Activated naive CD8-positive, alpha-beta T cell treated with anti-CD3 and anti-CD28 coated beads, Interleukin-2, amount 50 U/mL, for 24 hours (primary cell): ENCODE measurements at places on chromosomes 11 and 22.

DNA sequence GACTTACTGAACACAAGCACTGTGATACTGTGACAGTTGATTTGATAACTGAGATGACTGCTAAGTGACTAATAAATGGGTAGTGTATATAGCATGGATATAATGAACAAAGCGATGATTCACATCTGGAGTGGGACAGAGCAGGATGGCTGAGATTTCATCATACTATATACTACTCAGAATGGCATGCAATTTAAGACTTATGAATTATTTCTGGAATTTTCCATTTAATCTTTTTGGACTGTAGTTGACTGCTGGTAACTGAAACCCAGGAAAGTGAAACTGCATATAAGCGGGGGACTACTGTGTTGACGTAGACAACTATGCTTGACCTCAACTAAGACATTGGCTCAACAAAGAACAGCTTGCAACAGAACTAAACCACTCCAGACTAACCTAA is 20.0 kb upstream of the NUCB2 start:
- no peak for DNase-seq

GRCh38 chr11:70574725-70575347 is 176.5 kb downstream of the CTTN start:
- no peak for DNase-seq

DNA sequence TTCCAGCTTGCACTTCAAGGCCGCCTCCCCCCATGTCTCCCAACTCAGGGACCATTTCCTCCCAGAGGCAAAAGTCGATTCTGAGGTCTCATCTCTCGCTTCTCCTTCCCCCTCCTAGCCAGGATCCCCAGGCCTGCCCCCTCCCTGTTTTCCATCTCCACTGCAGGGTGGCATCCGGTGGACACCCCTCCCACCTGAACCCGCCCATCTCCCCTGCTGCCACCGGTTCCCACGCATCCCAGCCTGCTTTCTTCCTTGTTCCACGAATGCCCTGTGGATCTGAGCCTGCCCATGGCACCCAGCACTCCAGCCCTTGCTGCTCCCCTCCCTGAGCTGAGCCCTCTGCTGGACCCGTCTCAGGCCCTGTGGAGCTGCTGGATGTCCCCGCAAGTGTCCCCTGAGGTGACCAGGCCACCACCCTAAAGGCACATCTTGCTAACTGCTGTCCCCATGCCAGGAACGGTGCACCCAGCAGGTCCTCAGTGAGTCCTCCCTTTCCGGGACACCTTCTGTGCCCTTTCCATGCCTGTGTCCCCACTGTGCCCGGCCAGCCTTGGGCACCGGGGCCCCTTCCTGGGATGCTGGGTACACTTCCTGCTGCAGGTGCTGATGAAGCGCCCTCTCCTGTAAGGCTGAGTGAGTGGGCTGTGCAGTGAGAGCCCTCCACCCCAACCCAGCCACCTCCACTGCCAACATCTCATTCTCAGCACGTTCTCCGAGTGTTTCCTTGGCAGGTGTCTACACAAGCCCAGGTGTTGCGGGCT is 936 bp downstream of the IL17REL start:
- no peak for DNase-seq

- no peak for DNase-seq
Observed at GRCh38 chr11:124277804-124278203, 21.6 kb downstream of the OR8G5 start.

DNA sequence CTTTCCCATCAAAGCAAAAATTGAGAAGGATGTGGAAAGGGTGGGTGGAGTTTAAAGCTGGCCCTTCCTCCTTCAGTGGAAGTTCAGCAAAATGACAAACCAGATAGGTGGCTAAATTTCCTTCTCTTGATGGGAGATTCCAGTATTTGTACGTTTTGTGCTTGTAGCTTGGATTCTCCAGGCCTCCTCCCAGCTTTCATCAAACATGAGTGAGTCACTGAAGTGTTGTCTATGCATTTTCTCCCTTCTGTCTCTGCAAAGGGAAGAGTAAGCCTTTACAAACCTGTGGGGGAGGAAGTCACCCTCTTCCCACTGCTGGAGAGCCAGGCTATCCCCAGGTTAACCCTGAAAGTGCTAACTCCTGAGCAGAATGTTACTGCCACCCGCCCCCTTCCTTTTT is 6.4 kb downstream of the MARK2 start:
- no peak for DNase-seq

- DNase-seq: no peak
Observed at GRCh38 chr11:27391331-27392015, 28.5 kb upstream of the CCDC34 start.

DNA sequence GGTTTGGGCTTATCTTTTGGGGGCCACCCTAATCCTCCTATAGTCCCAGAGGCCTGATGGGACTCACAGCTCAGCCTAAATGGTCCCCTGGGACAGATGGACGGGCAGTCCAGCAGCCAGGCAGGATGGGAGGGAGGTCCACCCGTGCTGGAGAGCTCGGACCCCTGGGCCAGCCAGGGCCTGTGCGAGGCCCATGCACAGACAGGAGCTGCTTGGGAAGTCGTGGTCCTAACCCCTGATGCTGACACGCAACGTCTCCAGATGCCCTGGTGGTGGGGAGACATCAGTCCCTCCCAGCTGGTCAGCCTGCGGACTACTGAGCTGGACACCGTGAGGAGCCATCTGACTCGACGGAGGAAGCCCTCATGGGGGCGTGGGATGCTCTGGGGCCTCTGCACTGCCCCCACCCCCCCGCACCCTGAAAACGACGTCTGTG is 31.2 kb upstream of the MUC5AC start:
- DNase-seq: no peak

DNA sequence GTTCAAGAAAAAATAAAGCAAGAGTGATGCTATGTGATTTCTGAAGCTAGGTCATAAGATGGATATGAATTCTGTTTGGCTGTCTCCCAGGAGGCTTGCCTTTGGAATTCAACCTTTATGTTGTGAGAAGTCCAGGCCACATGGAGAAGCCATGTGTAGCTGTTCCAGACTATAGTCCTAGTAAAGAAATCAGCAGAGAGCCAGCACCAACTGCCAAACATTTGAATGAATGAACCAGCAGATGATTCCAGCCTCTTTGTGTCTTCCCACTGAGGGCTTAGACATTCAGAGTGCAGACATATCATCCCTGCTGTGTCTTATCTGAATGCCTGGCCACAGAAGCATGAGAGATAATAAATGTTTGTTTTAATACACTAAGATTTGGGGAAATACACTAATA is 1150.6 kb downstream of the DLG2 start:
- no peak for DNase-seq

- no peak for DNase-seq
Observed at GRCh38 chr11:20137637-20138036, 22.6 kb downstream of the DBX1 start.

- no peak for DNase-seq
Observed at GRCh38 chr11:76444065-76444383, 794 bp upstream of the EMSY start.

- no peak for DNase-seq
Observed at GRCh38 chr11:58771458-58771855, 39.7 kb upstream of the GLYAT start.

- no peak for DNase-seq
Observed at GRCh38 chr11:68517121-68517741, 56.7 kb downstream of the PPP6R3 start.
